Activated CD4-positive, alpha-beta T cell treated with anti-CD3 and anti-CD28 coated beads for 36 hours (primary cell): ENCODE measurements at places on chromosomes 4 and X. TPM values are rescaled to one million over a fixed set of nuclear protein-coding genes. Genes with fewer than 3 reads are reported as not detected.

DNA sequence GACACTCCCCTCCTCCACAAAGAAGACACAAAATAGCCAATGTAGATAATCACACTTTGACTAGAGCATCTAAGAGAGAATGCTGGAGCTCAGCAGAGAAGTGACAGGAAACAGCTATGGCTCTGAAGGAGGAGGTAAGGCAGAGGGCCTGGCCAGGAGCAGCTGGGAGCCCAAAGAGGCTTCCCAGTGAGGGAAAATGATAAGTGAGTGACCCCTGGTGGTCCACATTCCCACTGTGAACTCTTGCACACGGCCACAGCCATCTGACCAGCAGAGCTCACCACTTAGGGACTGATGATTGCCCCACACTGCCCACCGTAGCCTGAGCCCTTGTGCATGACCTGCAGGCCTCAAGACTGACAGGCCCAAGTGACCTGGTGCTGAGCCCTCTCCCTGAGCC, 162.7 kb upstream of the GALNTL6 start:
- no peak for DNase-seq

PCDH18 gene
- total RNA-seq, result not detected

- DNase-seq, result no peak
Observed at GRCh38 chrX:6024204-6024603, 204.5 kb downstream of the NLGN4X start.

GRCh38 chr4:146335763-146336409, 121.5 kb downstream of the REELD1 start:
- no peak for DNase-seq

SLC16A2 gene
- total RNA-seq, result 1.5 TPM

DNA sequence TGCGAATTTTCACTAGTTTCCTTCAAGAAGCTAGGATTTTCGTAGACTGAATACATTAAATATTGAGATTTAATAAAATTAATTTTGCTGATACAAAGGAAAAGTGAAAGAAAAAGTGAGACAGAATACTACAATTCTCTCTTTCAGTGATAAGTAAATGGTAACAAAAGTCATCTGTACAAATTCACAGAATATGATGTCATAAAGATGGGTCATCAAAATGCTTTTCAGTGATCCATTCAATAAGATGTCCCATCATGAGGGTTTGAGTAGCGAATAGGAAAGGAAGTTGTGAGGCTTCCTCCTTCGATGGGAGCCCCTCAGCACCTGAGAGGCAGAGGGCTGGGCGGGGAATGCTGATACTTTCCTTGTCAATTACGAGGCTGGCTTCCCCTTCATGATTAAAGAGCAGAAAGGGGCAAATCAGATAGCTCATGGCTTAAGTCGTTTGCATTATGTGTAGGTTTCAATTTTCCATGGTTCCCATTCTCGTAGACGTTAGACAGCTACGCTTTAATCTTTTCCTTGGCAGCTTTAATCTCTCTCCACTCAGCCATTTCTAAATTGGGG, 108.8 kb upstream of the SORBS2 start:
- DNase-seq, result no peak
